ENCODE measurements at places on chromosomes 4 and X.

DNA sequence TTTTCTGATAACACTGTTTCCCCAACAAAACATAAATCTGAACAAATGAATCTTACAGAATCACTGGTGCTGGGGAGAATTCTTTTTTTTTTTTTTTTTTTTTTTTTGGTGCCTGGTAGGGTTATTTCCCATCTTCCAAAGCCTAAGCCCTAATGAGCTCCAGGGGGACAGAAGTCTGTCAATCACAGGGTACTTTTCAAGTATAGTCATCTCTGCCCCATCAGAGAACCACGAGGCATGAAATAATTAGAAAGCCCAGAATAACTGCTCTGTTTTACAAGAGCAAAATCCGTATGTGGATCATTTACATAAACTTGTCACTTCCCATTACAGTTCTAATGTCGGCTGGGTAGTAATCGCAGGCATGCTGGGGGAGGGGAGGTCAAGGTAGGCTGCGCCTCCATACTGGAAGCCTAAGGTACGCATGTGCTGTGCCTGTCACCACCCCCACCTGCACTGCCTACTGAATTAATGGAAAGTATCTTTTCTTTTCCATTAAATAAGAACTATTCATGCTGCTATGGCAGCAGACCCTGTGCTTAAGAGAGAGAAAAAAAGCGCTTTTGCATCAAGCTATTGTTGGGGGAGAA, 164.7 kb upstream of the LEF1 start:
- no peak for DNase-seq

DNA sequence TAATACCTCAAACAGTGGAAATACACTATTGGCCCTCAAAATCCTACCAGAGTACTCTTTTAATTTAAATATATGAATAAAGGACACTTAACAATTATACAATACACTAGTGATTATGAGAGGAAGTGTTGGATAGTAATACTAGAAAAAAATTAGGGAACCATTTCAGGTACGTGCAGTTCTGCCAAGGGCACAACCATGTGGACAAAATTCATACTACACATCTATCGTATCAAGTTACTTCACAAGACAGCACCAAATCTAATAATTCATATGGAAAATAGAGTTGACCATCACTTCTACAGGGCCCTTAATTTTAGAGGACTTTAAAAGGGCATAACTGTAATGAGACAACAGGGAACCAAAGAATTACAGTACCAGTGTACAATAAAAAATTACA, 69.2 kb upstream of the ZCCHC13 start:
- DNase-seq, result no peak

DNA sequence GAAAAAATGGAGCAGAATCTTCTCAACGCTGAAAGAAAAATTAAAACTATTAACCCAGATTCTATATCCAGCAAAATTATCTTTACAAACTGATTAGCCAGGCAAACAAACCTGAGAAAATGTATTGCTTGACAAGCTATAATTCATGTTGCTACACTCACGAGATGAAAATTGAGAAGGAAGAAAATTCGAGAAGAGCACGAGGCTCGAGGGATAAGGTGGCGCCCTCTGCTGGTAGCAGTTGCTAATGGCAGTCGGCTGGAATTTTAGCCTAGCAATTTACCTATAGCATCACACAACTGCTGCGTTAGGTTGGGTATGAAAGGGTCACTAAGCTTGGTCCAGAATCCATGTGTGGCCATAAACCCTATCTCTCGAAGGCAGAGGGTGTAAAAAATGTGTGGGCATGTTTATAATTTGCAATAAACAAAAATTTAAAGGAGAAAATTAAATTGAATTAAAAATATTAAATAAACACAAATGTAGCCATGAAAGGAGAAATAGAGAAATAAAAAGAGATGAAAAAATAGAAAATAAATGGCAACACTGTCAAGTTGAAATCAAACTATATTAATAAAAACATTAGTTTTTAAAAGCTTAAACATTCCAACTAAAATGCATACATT, 126.6 kb downstream of the PPP4R3C start:
- DNase-seq, result no peak

- DNase-seq, result no peak
Measured at GRCh38 chr4:14247767-14248166, 620.2 kb upstream of the BOD1L1 start.

GRCh38 chr4:2092669-2093053, 33.5 kb downstream of the NAT8L start:
- no peak for DNase-seq

- no peak for DNase-seq
Measured at GRCh38 chr4:13378973-13379759, 105.0 kb downstream of the RAB28 start.

GRCh38 chr4:76208005-76208765, 5.4 kb downstream of the SCARB2 start:
- peak; percentile 66 for DNase-seq

DNA sequence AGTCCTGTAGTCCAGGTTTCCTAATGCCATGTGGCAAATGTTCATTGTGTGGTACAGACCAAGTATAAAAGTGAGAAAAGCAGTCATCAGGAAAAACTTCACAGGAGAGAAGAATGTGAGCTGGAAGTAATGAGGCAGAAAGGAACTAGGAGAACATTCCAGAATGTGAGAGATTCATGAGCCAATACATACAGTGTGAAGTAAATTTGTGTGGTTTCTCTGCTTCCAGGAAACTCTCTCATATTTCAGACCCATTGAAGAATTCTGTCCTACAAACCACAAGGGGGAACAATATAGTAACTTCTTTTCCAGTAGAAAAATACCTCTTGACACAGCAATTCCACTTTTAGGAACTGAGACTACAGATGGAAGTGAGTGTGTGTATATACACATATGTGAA, 136.5 kb downstream of the RNF150 start:
- DNase-seq, result peak; percentile 69

DNA sequence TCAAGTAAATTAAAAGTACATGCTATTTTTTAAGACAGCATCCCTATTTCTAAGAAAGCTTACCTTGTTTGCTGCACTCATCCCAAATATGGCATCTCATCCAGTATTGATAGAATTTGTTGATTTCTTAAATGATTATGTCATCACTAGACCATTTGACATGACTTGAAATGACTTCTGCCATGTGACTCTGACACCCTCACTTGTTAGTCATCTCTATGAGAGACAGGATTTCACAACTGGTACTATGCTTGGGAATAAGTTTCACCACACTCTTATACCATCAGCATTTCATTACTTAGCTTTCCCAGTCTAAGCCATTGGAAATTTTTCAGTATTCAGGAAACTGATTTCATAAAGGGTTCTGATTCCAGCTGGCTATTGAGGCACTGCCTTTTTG, 55.3 kb downstream of the TMPRSS11F start:
- DNase-seq, result no peak

GRCh38 chrX:14641681-14642655, 112.6 kb downstream of the GLRA2 start:
- no peak for DNase-seq

DNA sequence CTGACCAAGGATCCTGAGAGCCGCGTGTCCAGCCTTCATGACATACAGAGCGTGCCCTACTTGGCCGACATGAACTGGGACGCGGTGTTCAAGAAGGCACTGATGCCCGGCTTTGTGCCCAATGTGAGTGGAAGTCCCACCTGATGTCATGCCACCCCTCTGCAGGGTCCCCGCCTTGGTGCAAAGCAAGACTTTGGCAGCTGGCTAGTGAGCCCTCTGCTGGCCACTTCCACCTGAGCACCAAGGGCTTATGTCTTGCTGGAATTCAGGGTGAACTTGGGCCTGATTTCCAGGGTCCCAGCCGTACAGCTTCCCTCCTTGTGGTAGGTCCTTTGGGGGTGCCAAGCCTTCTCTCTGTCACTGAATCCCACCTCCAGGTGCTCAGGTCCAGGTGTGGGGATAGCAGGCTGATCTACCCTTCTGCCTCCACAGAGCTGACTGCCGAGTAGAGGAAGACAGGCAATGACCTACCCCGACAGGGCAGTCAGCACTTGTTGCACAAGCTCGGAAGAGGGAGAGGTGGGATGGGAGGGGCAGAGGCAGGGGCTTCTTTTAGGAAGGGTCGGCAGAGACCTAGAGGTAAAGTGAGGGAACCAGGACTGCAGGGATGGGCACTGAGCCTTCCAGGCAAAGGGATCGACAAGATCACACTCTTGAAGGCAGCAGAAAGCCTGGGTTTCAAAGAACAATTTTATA, 248.1 kb downstream of the EVC2 start:
- DNase-seq, result no peak

DNA sequence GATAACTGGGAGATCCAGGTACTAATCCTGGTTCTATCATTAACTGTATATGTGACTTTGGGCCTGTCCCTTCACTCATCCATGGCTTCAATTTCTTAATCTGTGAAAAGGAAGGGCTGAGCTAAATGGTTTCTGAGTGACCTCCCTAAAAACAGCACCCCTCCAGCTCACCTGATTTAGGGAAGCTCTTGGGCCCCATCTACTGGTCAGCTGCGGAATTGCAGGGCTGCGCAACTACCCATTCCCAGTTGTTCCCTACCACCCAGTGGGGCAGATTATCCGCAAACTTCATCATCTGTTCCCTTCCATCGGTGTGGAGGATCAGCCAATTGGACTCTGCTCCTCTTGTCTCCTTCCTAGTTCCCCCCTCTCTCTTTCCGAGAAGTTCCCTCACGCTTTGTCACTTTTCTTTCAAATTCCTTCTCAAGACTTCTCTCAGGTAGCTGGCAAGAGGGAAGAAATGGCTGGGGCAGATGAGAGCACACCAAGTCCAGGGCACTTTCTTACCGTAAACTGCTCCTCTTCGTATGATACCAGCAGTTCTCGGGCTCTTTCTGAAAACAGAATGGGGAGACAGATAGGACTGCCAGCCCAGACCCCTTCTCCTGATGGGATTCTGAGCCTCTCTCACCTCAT, 5.8 kb downstream of the LAS1L start:
- no peak for DNase-seq

DNA sequence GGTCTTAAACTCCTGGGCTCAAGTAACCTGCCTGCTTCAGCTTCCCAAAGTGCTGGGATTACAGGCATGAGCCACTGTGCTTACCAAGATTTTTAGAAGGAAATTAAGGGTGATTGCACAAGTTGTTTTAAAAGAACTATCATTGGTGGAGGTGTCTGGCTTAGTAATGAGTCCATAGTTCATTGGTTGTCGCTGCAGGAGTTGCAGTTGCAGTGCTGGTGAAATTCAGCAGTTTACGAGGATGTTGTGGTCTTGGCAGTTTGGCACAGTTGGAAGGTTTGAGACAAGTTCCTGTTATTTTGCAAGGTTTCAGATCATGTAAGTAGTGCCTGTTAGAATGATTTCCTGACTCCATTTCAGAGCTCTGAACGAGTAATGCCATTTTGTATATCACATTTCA, 48.1 kb downstream of the RAB40AL start:
- DNase-seq, result no peak

DNA sequence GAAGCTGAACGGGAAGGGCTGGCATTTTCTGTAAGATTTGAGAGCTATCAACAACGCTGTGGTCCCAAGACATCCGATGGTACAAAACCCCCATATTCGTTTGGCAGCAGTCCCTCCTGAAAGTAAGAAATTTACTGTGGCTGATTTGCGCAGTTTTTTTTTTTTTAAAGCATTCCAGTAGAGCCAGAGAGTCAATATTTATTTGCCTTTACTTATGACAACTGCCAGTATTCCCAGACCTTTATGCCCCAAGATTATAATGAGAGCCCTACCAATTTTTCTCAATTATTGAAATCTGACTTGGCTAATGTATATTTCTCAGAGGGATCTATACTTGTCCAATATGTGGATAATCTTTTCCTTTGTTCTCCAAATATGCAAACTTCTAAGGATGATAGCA, 157.5 kb upstream of the SPIN4 start:
- DNase-seq, result no peak
